ENCODE measurements at places on chromosomes 7 and 10. TPM values are rescaled to one million over a fixed set of nuclear protein-coding genes. Genes with fewer than 3 reads are reported as not detected.

DNA sequence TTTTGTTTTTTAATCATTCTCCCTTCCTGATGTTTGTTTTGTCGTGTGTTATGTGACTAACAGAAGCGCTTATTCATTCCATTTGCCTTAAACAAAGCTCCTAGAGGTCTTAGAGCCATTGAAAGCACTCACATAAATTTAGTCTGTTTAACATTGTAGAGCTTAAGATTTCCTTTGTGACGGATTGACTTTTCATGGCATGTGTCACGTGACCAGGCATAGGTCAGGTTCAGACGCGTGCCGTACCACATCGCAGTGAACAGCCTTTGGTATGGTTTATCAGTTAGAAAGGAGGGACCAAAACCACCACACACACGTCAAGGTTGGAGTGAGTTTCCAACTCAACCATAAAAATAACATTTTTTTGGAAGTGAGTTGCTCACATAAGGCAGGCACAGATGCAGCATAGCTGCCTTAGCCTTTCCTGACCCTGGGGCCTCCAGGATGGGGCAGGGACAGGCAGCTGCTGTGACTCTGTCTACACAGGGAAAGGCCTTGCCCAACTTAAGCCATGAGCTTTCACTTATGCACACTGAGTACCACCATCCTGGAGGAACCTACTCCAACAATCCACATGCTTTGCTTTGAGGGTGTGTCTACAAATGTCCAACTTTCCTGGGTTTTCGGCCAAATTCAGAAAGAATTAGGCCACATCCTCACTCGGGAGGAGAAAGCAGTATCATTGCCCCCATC lies 55.5 kb downstream of the WDFY4 start:
- no peak for DNase-seq

- peak; percentile 33 for DNase-seq
Measured at GRCh38 chr10:43137717-43138020, 576 bp upstream of the CSGALNACT2 start.

RHEB gene
- total RNA-seq: 45.0 TPM

DNA sequence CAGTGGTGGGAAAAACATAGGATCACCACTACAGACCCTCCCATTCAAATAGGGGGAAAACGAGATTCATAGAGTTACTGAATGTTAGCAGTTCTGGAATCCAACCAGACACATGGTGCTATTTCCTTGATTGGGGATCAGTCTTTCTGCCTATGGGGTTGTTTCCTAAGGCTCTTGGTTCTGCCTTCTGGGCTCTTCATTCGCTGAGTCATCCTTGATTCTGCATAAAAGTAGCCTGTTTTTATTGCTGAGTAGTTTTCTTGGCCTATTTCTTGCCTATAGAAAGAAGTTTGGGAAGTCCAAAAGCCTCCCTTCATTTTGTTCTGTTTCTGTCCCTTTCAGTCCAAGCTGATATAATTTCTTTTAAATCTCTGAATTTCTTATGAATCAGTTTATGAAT lies 99.3 kb upstream of the OIT3 start:
- DNase-seq: no peak

CNPY1 gene
- total RNA-seq: not detected

- no peak for DNase-seq
Measured at GRCh38 chr10:22644222-22644621, 70.2 kb downstream of the PIP4K2A start.
